ENCODE measurements at places on chromosomes 1 and 21.
A peak's percentile ranks its signal among the peaks of the same experiment; 100 is the strongest.

- DNase-seq = no peak
Measured at GRCh38 chr1:230266456-230266855, 159.7 kb downstream of the PGBD5 start.

GRCh38 chr1:59143133-59143487 is 153.8 kb upstream of the FGGY start:
- peak; percentile 96 for DNase-seq

- no peak for DNase-seq
Measured at GRCh38 chr1:246254854-246255253, 252.2 kb downstream of the SMYD3 start.

GRCh38 chr1:185238447-185238846 is 78.6 kb downstream of the IVNS1ABP start:
- DNase-seq = peak; percentile 47

DNA sequence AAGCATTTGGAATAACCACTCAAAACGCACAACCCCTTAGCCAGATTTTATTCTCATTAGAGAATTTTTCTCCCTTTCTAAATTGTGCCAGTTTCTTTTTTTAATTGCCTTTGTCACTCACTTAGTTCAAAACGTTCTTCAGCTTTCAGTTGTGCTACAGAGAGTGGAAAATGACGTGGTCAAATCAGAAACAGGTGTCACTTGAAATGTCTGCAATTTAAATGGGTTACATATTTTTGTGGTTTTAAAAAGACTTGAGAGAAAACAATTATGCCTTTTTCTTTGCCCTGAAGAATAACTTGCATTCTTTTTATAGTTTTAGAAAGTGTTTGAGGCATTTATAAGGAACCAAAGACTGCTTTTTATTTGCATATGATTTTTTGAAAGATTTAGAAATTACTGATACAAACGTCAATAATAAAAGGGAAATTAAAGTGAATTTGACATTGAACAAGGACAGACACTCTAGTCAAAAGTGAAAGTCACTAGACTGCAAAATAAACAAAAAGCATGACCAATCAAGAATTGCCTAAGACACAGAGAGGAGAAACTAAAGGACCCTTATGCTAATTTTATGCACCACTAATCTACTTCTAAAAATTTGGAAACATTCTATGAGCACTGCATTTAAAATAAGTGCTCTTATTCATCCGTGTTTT is 191.0 kb downstream of the TPR start:
- DNase-seq = no peak

DNA sequence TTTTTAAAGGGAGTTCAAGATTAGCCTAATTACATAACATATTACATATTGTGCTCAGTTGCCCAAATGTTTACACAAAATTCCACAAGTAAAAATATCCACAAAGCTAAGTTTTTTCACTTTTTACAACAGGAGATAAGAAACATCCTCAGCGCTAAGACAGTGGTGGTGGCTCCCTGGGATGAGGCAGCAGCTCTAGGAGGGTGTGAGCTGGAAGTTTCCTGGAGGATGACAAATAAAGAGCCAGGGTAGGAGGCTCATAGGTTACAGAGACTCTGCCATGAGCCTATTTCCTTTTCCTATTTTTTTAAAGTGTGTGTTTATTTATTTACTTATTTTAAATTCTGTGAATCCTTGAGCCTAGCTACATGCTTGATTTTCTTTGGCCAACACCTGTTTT is 91.7 kb downstream of the COL24A1 start:
- no peak for DNase-seq

DNA sequence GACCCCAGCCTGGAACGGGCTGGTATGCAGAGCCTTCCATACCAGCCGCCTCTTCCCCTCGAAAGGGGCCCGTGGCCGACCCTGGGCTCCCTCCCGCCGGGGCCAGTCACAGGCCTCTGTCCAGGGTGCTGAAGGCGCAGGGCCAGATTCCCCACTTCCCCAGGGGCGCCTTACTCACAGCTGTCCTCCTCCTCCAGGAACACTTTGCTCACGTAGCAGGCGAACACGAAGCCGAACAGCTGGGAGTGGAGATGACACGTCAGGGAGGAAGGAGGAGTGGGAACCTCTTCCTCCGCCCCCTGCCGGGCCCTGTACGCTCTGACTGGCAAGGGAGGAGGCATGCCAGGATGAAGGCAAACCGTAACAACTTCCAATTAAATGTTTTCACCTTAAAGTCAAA is 57.3 kb downstream of the NKAIN1 start:
- peak; percentile 95 for DNase-seq

DNA sequence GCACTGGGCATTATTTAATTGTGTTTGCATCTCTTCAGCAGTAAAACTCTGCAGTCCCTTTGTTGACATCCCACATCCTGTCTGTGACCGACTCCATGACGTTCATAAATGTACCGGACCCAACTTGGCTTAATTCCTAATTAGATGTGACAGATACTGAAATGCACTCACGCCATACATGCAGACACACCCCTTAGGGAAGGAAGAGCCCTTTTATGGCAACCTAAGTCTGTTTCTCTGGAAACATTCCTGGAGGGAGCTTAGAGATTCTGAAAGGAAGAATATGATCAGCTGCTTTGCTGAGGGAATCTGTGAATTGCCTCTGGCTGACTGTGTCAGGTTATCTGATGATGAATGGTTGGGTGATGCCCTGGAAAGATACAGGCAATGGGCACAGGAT is 33.4 kb downstream of the ADAMTS5 start:
- peak; percentile 4 for DNase-seq

DNA sequence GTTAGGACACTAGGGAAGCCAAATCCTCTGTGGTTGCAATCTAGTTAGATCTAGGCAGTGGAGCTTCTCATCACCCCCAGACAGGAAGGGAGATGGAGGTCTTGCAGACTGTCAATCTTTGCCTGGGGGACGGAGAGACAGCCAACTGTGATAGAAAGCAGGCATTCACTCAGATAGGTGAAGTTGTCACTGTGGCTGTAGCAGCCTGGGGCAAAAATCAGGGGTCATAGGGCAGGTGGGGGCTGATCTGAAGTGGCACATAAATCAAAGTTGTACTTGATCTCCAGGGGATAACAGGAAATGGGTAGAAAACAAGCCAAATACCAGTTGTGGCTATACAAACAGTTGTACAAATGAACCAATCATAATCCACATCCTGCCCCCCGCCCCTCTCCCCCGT is 620.9 kb upstream of the USP24 start:
- no peak for DNase-seq

DNA sequence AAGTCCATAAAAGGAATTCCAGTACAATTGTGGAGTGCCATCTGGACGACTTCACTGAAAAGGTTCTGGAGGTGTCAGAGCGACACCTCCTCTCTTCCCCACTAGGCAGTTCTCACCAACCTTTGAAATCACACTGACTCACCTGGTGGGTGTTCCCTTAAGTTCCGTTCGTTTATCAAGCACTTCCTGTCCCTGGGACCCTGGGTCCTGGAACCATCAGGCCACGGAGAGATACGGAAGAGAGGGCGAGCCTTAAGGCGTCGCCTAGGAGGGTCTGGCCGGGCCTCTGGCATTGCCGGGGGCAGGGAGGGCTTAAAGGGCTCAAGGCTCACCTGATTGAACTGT is 317 bp downstream of the SPAG17 start:
- no peak for DNase-seq

DNA sequence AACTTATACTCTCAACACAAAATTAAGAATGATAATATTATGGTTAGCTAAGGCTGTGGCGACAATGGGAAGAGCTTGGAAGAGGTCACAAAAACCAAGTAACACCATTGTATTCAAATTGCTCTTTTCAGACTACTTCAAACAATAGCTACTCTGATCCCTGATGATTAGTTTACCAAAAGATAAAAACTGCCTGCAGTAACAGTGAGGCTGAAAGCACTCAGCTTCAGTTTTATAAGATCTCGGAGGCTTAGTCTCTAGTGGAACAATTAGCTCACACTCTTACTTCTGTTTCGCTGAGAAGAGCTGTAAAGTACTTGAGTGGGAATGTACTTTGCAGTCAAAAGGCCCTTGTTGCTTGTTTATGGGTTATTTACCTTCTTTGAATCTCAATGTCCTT is 278.5 kb downstream of the LRRC7 start:
- DNase-seq = no peak

- peak; percentile 37 for DNase-seq
Measured at GRCh38 chr1:10471411-10472219, 714 bp downstream of the DFFA start.

DNA sequence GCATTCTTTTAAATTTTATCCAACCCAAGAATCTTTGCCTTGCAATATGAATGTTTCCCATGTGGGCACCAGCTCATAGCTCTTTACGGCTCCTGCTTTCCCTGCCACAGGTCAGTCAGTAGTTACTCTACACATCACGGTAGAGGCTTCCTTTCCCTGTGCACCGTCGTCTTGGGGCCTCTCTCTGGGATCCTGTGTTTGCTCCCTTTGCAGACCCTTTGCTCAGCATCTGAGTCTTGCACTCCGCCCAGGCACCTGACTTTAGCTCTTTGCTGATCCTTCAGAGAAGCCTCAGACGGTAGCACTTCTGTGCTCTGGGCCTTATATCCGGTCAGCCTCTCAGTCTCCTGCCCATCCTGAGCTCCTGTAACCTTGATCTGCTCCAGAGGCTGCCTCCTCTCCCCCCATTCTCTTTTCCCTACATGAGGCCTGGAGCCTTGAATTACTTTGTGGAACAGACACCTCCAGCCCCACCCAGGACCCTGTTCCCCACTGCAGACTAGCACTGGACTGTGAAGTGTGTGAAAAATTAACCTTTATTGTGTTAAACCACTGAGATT is 183.5 kb upstream of the HMGB4 start:
- DNase-seq = no peak

DNA sequence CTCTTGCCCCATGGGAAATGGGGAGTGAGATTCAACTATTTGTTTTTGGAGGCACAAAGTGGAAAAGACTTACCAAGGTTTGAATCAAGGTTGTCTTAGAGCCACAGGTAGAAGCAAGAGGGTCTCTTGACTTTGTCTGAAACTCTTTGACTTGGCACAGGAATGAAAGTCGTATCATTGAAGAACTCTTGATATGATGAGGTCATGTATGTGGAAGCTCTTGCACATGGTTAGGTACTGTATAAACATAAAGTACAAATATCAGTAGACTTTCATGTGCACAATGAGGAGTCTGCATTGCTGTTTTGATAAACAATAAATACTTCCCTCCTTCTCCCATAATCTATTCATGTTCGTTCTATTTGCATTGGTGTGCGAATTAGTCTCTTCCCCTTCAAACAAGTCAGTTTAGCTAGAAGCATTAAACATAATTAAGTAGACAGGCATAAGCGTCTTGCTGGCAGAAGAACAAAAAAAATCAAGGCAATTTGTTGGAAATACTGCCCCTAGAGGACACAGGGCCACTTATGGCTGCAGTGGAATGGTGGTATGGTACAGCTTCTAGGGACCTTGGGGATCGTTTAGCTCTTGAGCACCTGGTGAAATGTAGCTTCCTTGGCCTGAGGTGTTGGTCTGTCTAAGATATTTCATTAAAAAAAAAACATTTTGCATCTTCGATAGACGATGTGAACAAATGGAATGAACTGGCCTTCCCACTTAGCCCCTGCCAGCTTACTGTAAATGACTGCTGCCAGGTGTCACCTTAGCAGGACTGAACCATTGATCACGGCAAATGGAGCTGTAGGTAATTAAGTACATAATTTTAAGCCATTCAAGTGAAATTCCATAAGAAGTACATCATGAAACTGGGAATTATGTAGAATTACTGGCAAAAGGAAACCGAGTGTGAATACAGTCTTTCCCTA is 218.0 kb upstream of the GALNT2 start:
- DNase-seq = peak; percentile 33

GRCh38 chr1:35049116-35049515 is 17.4 kb upstream of the ZMYM6 start:
- no peak for DNase-seq

DNA sequence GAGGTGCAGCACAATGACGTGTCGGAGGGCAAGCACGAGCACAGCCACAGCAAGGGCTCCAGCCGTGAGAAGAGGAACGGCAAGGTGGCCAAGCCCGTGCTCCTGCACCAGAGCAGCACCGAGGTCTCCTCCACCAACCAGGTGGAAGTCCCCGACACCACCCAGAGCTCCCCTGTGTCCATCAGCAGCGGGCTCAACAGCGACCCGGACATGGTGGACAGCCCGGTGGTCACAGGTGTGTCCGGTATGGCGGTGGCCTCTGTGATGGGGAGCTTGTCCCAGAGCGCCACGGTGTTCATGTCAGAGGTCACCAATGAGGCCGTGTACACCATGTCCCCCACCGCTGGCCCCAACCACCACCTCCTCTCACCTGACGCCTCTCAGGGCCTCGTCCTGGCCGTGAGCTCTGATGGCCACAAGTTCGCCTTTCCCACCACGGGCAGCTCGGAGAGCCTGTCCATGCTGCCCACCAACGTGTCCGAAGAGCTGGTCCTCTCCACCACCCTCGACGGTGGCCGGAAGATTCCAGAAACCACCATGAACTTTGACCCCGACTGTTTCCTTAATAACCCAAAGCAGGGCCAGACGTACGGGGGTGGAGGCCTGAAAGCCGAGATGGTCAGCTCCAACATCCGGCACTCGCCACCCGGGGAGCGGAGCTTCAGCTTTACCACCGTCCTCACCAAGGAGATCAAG is 107.5 kb upstream of the VAMP3 start:
- no peak for DNase-seq

DNA sequence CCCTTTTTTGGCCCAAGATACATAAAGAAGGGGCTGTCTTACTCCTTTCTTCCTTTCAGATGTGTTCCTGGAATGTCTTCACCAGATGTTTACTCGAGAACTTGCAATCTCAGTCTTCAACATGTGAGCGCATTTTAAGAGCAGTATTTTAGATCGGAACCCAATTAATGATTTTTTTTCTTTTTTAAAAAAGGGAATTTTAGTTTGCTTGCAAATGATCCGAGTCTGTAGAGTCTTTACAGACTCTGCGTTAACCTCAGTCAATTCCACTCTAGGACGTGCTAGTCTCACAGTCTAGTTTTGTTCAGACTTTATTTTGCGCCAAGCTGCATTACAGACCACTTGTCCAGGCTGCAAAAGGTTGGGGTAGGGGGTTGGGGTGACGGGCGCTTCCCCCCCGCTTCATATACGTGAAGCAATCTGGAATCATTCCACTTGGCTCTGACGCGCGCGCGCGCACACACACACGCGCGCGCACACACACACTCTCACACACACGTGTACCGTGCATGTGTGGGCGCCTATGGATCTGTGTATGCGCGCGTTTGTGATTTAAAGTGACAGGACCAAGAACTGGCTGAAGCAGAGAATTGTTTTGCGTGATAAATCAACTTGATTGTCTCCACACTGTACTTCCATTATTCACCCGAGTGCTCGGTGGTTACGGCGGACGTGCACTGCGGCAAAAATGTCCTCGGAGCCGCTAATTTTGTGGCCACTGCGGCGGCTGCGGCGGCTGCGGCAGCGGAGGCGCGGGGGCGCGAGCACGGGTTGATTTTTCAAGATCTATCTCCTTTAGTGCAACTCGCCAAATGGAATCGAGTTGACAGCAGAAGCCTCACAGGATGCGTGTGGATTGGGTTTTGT is 25.6 kb upstream of the NFIA start:
- peak; percentile 69 for DNase-seq

GRCh38 chr1:17405898-17406759 is 33.3 kb downstream of the RCC2 start:
- DNase-seq = peak; percentile 65

- DNase-seq = no peak
Measured at GRCh38 chr21:39840373-39841097, 26.7 kb upstream of the PCP4 start.

- DNase-seq = no peak
Measured at GRCh38 chr1:22533244-22533895, 29.9 kb upstream of the EPHA8 start.

GRCh38 chr1:18830596-18830995 is 28.9 kb downstream of the TAS1R2 start:
- DNase-seq = no peak

Data from fibroblast of pulmonary artery (primary cell).